Stimulated activated CD4-positive, alpha-beta T cell treated with anti-CD3 and anti-CD28 coated beads, Interleukin-12 subunit alpha, Interleukin-12 subunit beta, amount 100 ng/mL, for 4 hours (primary cell): ENCODE measurements at places on chromosomes 12 and 14.

- DNase-seq, result no peak
These were observed 60.6 kb downstream of the TC2N start for GRCh38 chr14:91806716-91807115.

DNA sequence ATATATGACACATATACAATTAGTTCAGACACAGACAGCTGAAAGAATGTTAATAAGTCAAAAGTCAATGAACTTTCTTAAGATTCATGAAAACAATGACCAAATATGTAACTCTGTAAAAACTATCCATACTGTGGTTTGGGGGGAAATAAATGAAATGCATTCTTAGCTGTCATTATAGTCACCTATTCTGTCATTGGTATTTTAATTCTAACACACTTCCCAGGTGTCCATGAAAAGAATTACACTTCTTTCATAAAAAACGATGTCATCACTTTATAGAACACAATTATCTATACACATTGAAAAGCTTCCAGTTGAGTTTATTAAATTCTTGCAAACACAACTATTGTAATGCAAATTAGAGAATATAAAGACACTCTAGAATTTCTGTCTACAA lies 35.8 kb downstream of the PPFIA2 start:
- DNase-seq, result no peak

DNA sequence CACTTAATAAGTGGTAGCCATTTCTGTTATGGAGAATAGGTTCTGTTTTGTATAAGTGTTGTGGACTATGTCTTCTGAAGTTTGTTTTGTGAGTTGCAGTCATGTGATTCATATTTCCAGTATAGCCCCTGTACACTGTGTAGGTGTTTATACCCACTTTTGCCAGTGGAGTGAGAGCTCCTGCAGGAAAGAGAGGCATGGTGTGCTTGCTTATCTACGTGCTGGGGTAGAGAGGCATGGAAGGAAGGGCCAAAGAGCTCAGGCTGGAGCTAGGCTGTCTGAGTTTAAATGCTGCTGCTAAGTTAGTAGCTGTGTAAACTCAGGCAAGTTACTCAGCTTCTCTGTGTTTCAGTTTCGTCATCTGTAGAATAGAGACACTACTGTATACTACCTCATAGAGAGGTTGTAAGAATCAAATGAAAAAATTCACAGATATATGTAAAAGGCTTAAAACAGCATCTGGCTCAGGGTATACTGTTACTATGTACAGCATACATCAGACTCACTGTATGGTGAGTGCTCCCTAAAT lies 88.2 kb upstream of the SLC38A2 start:
- DNase-seq, result no peak

- DNase-seq, result no peak
These were observed 42.4 kb downstream of the PLEKHG3 start for GRCh38 chr14:64746298-64747250.

- DNase-seq, result no peak
These were observed 36.0 kb upstream of the TDRD9 start for GRCh38 chr14:103892247-103892646.

DNA sequence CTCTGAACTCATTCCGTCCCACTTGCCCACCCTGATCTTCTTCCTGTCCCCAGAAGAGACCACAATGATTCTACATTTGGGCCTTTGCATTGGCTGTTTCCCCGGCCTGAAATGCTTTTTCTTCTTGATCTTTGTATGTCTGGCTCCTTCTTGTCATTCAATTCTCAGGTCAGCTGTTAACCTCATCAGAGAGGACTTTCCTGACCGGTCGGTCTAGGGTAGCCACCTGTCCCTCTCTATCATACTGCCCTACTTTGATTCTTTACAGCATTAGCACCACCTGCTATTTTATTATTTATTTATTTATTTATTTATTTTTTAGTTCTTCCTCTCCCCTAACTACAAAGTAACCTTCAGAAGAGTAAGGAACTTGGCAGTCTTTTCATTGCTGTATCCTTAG lies 84.3 kb downstream of the DYRK2 start:
- no peak for DNase-seq

DNA sequence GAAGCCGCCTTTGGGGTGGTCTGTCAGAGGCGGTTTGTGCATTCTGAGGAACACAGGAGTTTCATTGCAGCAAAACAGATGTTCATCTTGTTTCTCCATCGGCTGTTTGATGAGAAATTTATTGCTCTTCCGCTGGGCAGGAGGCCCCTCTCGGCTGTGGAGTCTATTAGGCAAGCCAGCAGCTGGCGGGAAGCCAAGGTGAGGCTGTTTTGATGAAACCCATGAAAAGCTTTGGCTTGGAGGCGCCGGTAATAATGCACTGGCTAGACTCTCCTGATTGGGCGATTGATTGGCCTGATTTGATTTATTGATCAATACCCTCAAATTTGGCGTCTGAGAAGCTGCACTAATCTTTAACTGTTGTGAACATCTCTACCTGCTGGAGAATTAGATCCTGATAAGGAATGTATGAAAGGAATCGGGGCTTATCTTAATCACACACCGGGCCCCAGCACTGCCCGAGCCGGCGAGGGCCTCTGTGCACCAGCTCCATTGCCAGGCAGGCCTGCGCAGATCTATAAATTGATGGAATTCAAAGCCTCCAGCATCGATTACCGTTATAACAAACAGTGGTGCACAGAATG lies 187.7 kb downstream of the PHETA1 start:
- DNase-seq, result no peak

GRCh38 chr12:50331745-50332144 lies 48.4 kb upstream of the LIMA1 start:
- no peak for DNase-seq
